Suppressor macrophage (primary cell): ENCODE measurements at places on chromosomes 6 and 20.

DNA sequence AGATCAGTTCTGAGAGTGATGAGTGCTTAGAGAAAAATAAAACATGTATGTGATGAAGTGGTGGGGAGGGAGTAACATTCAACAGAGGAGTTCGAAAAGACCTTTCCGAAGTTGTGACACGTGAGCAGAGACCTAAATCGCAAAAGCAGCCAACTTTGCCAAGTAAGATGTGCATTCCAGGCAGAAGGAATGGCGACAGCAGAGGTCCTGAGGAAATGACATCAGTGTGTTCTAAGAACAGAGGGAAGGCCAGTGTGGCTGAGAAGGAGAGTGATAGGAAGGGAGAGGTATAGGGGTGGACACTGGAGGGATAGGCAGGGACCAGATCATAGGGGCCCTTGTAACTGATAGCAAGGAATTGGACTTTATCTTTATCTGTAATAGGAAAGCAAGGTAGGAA, 51.3 kb downstream of the ADAT2 start:
- no peak for DNase-seq

GRCh38 chr6:136312975-136313374, 23.3 kb upstream of the BCLAF1 start:
- no peak for DNase-seq

GRCh38 chr20:48760403-48760983, 67.3 kb downstream of the PREX1 start:
- no peak for DNase-seq

DNA sequence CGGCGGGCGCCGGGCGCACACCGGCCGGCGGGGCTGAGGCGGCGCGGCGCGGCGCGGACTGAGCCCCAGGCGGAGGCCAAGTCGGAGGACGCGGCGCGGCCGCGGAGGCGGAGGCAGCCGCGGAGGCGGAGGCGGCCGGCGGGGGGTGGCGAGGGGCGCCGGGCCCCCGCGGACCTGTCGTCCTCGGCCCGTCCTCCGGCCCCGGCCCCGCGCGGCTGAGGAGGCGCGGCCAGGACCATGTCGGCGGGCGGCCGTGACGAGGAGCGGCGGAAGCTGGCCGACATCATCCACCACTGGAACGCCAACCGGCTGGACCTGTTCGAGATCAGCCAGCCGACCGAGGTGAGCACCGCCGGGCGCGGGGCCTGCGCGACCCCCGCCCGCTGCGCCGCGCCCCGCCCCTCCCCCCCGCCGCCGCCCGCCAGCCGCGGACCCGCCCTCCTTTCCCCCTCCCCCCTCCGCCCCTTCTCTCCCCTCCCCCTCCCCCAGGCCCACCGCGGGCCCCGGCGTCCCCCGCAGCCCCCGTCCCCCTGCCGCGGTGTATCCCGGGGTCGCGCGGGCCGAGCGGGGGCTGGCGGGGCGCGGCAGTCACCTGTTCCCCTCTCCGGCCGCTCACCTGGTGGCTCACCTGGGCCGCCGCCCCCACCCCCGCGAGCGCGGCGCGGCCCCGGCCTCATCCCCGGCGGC, at the start of gene AFDN:
Gene AFDN (plus strand): TSS at position 16 of the 687 bp plus-strand sequence. CDS start 222 bp downstream, at position 238.
- DNase-seq = peak; percentile 27

GRCh38 chr6:56048601-56049000, 173.2 kb upstream of the BMP5 start:
- DNase-seq = no peak

GRCh38 chr6:110422444-110422822, 7.1 kb upstream of the DDO start:
- peak; percentile 16 for DNase-seq

- DNase-seq = no peak
Measured at GRCh38 chr6:157821342-157822033, 1.6 kb upstream of the SNX9 start.

- peak; percentile 66 for DNase-seq
Measured at GRCh38 chr20:5039255-5039657, 37.9 kb upstream of the SLC23A2 start.

- DNase-seq = no peak
Measured at GRCh38 chr20:21681234-21681921, 24.1 kb upstream of the PAX1 start.

- no peak for DNase-seq
Measured at GRCh38 chr20:38252292-38253288, 7.9 kb downstream of the KIAA1755 start.

DNA sequence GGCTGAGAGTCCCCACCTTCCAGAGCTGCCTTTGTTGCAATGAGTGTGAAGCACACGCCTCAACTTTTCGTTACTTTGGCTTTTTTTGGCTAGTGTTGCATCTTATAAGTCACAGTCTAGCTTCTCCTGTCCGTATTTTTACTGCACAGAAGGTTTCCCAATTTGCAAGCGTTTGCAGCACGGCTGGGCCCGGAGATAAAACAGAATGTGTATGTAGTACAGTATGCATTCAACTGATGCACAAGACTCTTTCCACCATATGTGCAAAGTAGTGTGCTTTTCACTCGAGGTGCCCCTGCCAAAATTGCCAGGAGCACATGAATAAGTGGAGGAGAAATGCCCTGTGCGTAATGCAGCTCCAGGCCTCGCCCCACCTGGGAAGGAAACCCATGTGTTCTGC, 79.6 kb downstream of the SOBP start:
- no peak for DNase-seq

DNA sequence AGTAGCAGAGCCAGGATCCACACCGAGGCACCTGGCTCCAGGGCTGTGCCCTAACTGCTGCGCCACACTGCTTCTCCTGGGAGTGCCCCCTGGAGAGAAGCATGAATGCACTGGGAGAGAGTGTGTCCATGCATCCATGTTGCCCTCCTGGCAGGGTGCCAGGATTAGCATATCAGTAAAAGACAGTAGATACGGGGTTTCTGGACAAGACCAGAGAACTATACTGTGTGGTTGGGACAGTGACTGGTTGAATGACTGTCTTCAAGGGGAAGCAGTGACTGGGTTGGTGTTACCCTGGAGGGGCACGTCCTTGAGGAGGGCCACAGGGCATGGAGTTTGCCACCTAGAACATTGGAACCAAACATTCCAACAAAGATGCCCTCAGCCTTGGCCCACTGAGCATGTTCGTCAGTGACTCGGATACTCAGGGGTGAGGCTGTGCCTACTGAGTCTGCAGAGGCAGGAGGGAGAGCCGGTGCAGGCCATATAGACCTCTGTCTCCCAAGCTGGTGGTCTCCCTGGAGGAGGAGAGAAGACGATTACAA, 288.8 kb downstream of the CDC5L start:
- no peak for DNase-seq

GRCh38 chr20:49964964-49965780, 17.6 kb upstream of the SNAI1 start:
- peak; percentile 71 for DNase-seq

GRCh38 chr6:166624275-166624674, 2.8 kb downstream of the RPS6KA2 start:
- DNase-seq = peak; percentile 83

DNA sequence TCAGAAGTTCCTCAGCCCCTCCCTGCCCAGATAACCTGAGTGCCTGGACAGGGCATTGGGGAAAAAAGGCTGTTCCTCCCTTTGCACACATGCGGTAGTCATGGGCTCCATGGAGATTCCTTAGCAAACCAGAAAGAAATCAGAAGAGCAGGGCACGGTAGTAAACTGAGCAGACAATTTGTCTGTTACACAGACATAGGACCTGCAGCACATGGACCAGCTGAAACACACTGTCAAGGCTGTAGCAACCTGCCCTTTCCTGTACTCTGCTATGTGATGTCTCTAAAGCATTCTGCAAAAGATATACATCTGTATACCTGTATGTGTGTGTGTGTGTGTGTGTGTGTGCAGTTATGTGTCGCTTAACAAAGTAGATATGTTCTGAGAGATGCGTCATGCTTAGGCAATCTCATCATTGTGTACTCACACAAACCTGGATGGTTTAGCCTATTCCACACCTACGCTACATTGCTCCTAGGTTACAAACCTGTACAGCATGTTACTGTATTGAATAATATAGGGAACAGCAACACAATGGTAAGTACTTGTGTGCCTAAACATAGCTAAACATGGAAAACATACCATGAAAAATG, 44.4 kb upstream of the BMP5 start:
- no peak for DNase-seq

DNA sequence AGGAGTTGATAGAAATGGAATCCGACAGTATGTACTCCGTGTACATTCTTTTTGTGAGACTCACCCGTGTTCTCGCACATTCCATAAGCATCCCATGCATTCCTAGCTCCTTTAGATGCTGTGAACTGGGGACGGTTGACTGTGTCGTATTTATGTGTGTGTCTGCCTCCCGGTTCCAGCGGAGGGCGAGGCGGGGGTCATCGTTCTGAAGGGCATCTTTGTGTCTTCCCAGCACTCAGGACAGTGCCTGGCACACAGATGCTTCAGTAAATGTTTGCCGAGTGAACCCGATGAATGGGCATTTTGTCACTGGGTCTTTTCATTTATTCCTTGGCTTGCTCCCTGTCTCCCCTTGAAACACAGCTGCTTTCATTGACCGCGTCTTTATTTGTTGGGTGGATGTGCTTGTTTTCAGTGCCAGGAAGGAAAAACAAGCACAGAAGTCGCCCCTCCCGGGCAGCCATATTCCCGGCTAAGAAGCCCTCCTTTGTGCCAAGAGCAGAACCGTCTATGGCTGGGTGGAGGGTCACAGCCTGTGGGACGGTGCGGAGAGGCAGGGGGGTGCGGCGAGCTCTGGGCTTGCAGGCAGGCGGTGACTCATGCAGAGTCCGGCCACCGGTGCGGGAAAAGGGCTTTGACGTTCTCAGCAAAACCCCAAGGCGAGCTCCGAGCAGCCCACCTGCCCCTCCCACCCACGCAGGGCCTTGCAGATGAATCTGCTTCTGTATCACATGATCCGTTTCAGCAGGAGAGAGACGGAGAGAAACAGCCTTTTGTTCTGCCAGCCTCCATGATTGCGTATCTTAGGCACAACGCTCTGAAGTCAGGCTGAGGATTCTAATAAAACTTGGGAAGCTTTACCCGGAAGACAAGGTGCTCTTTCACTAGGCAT, 11.2 kb upstream of the PSMG4 start:
- DNase-seq = no peak

DNA sequence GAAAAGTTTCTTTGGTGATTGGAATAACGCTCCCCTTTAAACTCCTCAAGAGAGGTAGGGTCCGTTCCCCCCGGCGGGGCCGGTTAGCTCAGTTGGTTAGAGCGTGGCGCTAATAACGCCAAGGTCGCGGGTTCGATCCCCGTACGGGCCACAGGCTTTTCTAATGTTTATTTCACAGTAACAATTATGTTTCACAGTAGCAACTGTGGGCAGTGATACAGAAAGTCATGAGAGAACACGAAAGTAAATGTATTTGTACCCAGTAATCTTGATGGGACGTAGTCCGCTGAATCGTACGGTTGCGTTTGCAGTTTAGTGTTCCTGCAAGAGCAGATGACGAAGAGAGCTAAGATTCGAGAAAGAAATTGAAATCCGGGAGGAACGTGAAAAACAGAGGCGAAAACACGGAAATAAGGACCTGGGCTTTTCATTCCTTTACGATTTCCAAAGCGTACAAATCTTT, 505.5 kb downstream of the PRIM2 start:
- no peak for DNase-seq

DNA sequence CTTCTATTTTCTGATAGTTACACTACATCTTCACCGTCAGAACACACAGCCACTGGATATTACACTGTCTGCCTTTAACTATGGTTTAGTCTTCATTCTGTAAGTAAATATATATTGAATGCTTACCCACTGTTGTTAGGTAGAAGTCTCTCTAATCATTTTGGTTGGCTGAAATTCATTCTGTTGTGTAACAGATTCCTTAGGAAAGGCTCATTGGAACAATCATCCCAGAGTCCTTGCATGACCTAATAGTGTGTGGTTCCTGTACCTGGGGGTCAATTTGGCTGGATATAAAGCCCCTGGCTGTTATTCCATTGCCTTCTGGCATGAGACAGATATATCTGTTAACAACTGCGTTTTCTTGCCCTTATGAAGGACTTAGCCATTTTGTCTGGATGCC, 9.9 kb downstream of the BLOC1S5 start:
- DNase-seq = no peak
